ENCODE measurements at places on chromosomes 11 and 22. TPM values are rescaled to one million over a fixed set of nuclear protein-coding genes. Genes with fewer than 3 reads are reported as not detected.

DNA sequence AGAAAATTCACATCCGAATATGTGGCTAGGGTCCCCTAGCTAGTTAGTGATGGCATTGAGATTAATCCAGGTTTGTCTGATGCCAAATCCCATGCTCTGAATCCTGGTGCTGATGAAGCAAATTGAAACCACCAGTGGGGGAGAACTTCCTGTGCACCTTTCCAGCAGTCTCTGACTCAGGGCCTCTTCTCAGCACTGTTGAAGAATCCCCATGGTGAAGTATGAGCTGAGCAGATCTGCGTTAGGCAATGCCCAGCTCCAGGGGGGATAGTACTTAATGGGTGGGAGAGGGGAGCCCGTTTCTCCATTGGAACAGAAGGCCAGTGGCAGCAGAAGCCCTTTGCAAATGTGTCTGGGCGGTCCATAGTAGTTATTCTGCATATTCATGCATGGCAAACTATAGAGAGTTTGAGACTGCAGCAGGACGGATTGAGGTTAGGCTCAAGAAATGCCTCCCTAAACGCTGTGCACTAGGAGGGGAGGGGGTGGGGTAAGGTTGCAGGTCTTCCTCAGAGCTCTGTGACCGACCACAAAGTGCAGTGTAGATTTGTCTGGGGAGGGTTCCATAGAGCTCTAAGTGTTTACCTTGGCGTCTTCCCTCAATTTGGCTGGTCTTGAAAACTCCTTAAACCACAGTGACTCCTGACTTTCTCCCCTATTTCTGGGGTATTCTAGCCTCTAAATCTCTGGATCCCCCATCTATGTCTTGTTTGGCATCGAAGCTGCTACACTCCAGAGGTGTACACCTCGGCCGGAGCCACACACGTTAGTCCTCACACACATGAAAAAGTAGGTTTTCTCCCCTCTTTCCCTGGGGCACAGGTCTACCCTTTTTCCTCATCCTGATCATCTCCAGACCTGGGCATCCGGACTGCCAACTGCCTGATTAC, 4.8 kb downstream of the POU2F3 start:
- no peak overlapping the region for H3K4me3 ChIP-seq
- no peaks in the 10 kb centered on the region for H3K36me3 ChIP-seq
- no peak for DNase-seq

DNA sequence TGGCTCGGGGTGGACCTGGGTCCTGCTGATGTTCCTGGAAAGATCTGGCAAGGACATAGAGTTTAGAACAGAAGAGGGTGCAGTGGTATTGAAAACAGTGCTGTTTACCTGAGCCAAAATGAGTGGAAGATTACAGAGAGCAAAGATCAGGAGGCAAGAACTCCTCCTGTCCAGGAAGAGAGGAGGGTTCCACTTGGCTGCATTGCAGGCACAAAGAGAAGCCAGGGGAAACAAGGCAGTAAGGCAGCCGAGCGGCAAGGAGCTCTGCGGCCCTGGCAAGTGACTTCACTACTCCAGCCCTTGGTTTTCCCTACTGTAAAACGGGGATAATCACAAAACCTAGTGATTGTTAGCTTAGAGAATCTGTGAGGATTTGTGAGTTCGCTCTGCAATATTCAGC, 3.7 kb upstream of the PACSIN2 start:
- no peak for DNase-seq
- no peak overlapping the region for H3K27ac ChIP-seq
- no peak overlapping the region for H3K4me3 ChIP-seq
- H3K36me3 ChIP-seq, result no peaks in the 10 kb centered on the region

GRCh38 chr11:75665990-75666389, 2.8 kb downstream of the MAP6 start:
- no peak overlapping the region for H3K4me3 ChIP-seq
- DNase-seq, result no peak
- H3K36me3 ChIP-seq, result no peaks in the 10 kb centered on the region
- H3K27me3 ChIP-seq, result peaks cover 68% of the 10 kb centered on the region
- H3K27ac ChIP-seq, result no peak overlapping the region

GRCh38 chr11:12690663-12691062, 16.4 kb downstream of the TEAD1 start:
- H3K27ac ChIP-seq, result no peak overlapping the region
- no peak for DNase-seq
- peaks cover 93% of the 10 kb centered on the region for H3K4me1 ChIP-seq
- no peaks in the 10 kb centered on the region for H3K36me3 ChIP-seq
- peaks cover 24% of the 10 kb centered on the region for H3K27me3 ChIP-seq
- no peak overlapping the region for H3K4me3 ChIP-seq

- H3K4me1 ChIP-seq, result no peaks in the 10 kb centered on the region
- H3K27ac ChIP-seq, result no peak overlapping the region
- H3K4me3 ChIP-seq, result no peak overlapping the region
- no peaks in the 10 kb centered on the region for H3K27me3 ChIP-seq
- H3K36me3 ChIP-seq, result no peaks in the 10 kb centered on the region
Measured at GRCh38 chr11:19580646-19581045, 132.0 kb upstream of the NAV2 start.

CSNK2A3 gene
- polyA plus RNA-seq, result 0.33 TPM

MMP7 gene
- polyA plus RNA-seq, result not detected

GRCh38 chr11:69908511-69909220, 89.5 kb upstream of the FGF3 start:
- H3K4me3 ChIP-seq, result no peak overlapping the region
- H3K27ac ChIP-seq, result no peak overlapping the region
- H3K36me3 ChIP-seq, result no peaks in the 10 kb centered on the region
- DNase-seq, result no peak

PCSK7 gene
- polyA plus RNA-seq, result 12.4 TPM

DNA sequence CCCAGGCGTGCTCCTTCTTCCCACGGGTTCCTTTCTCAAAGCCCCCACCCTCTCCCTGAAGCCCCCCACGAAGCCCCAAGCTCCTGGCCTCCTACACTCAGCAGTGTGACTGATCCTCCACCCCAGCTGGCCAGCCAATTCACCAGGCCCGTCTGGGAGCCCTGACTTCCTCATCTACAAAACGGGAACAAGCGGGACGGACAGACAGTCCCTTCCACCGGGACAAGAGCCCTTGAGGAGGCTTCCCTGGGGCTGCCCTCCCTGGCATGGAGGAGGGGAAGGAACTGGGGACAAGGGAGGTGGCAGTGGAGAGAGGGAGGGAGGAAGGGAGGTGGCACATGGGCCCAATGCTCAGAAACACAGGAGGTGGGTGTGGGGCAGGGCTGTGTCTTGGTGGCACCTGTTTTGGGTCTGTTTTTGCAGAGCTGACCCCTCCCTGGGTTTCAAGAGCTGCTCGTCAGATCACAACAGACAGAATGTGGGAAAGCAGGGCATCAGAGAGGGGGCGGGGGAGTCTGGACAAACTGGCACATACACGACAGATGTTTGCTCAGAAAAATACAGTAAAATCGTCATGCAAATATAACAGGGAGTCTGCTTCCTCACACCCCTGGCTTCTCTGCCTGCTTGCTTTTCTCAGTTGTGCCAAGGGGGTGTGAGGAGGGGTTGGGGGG, 56.8 kb downstream of the ELFN2 start:
- H3K36me3 ChIP-seq, result no peaks in the 10 kb centered on the region
- H3K27ac ChIP-seq, result no peak overlapping the region
- H3K4me1 ChIP-seq, result no peaks in the 10 kb centered on the region
- no peak for DNase-seq

GRCh38 chr11:689625-690024, 5.4 kb downstream of the DEAF1 start:
- no peak overlapping the region for H3K27ac ChIP-seq
- H3K36me3 ChIP-seq, result peaks cover 4% of the 10 kb centered on the region
- peaks cover 9% of the 10 kb centered on the region for H3K4me1 ChIP-seq
- DNase-seq, result no peak
- no peak overlapping the region for H3K4me3 ChIP-seq
- H3K27me3 ChIP-seq, result no peaks in the 10 kb centered on the region

DNA sequence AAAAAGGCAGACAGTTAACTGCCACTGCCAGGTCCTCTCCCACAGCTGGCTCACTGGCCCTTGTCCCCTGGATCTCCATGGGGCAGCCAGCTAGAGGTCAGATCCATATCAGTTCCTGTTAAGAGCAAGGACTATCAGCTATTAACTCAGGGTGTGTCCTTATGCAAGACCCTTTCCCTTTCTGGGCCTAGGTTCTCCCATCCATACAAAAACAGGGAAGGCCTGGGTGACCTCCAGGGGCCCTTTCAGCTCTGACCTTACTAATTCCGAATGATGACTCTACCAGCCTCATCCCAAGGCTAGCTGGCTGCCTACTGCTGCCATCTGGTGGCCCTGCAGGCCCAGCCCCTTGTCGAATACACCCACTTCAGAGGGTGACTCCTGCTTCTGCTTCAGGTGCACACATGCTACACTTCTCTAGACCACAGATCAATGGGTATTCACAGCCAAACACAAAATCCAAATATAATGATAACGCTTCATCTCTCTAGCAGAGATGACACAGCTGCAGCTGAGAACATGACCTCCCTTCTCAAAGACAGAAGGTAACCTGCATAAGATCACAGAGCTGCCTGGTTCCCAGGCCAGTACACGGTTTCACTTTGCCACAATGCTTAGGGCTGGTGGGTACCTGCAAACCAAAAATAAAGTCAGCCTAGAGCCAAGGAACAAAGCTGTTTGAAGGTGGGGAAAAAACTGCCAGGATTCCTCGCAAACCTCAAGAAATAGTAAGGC, 34.1 kb downstream of the SERGEF start:
- no peaks in the 10 kb centered on the region for H3K27me3 ChIP-seq
- H3K36me3 ChIP-seq, result no peaks in the 10 kb centered on the region
- H3K4me1 ChIP-seq, result no peaks in the 10 kb centered on the region
- no peak overlapping the region for H3K4me3 ChIP-seq
- H3K27ac ChIP-seq, result no peak overlapping the region
- peak; percentile 83 for DNase-seq

DNA sequence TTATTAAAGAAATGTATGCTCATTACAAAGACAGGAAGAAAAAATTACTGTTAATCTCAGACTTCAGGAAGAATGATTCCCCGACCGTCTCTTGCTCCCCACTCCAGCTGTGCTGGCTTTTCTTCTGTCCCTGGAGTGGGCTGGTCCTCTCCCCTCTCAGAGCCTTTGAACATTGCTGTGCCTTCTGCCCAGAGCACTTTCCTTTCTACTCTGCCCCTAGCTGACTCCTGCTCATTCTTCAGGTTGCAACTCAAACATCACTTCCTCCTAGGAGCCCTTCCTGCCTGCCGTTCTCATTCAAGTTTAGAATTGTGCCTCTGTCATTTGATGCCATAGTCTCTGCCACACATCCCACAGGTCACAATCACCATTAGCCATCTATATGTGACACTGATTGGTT, 329.5 kb downstream of the MIAT start:
- peaks cover 20% of the 10 kb centered on the region for H3K4me1 ChIP-seq
- H3K4me3 ChIP-seq, result no peak overlapping the region
- H3K36me3 ChIP-seq, result no peaks in the 10 kb centered on the region
- DNase-seq, result no peak

DNA sequence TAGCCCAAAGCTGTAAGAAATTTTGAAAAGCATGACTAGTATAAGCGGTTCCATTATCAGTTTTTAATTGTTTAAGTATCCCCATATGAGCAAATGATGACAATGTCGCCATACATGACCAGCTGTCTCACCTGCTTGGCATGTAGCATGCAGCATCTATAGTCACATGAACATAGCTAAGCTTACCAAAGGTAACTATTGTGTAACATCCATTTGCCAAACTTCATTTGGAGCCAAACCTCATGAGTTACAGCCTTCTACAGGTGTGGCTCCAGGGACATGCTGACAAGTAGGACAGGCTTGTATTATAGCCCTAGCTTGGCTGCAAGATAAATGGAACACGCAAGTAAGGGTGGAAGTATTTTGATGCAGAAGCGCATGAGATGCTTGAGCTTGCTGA, 30.4 kb downstream of the OR10A6 start:
- no peak overlapping the region for H3K4me3 ChIP-seq
- no peaks in the 10 kb centered on the region for H3K27me3 ChIP-seq
- peaks cover 17% of the 10 kb centered on the region for H3K4me1 ChIP-seq
- no peak for DNase-seq

GRCh38 chr11:75557666-75558494, 4.2 kb upstream of the SERPINH1 start:
- DNase-seq, result no peak
- no peaks in the 10 kb centered on the region for H3K36me3 ChIP-seq
- peak overlapping the region; percentile 26 for H3K27ac ChIP-seq
- H3K4me3 ChIP-seq, result no peak overlapping the region
- H3K27me3 ChIP-seq, result no peaks in the 10 kb centered on the region

- no peaks in the 10 kb centered on the region for H3K27me3 ChIP-seq
- no peak for DNase-seq
- H3K4me3 ChIP-seq, result no peak overlapping the region
Measured at GRCh38 chr22:17712441-17712840, 61.8 kb downstream of the BID start.

- no peaks in the 10 kb centered on the region for H3K27me3 ChIP-seq
- no peak for DNase-seq
- no peak overlapping the region for H3K27ac ChIP-seq
- H3K4me3 ChIP-seq, result no peak overlapping the region
- H3K36me3 ChIP-seq, result no peaks in the 10 kb centered on the region
Measured at GRCh38 chr11:118239509-118240205, 12.5 kb downstream of the MPZL3 start.

GRCh38 chr22:41446057-41446501, 522 bp downstream of the TOB2 start:
- peaks cover 5% of the 10 kb centered on the region for H3K4me1 ChIP-seq
- peak overlapping the region; percentile 95 for H3K27ac ChIP-seq
- H3K36me3 ChIP-seq, result peaks cover 13% of the 10 kb centered on the region
- no peaks in the 10 kb centered on the region for H3K27me3 ChIP-seq
- peak; percentile 29 for DNase-seq

DNA sequence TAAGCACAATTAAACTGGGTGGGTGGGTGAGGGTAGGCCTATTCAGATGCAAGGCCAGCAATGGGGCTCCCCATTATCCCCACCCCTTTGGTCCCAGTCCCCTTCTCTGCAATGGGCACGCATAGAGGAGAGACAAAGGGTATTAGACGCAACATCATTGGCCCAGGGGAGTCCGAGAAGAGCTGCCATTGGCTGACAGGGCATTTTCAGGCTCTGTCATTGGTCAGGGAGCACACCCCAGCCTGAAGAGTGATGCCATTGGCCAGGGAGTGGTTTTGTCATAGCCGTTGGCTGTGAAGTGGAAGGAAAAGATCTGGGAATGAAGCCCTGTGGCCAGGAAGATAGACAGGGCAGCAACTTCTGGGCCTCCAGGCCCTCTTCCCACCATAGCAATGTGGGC, 2.8 kb upstream of the TRIM3 start:
- peak; percentile 33 for DNase-seq
- H3K4me1 ChIP-seq, result peaks cover 22% of the 10 kb centered on the region
- H3K4me3 ChIP-seq, result no peak overlapping the region
- no peaks in the 10 kb centered on the region for H3K27me3 ChIP-seq

DNA sequence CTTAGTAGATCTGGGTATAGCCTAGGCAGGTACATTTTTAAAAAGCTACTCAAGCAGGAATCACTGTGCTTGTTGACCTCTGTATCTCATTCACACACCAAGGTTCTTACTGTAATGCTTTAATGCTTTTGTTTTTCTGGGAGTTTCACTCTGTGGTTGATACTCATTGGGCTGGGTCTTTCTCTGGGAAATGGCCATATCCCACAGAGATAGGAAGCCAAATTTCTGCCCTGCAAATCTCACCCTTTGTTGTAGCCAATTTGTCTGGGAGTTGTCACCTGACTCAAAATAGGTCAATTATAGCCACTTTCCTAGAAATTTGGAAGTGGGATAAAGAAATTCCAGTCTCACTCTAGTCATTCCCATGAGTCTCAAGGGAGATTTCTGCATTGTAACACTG, 195.8 kb upstream of the BDNF start:
- H3K4me3 ChIP-seq, result no peak overlapping the region
- H3K4me1 ChIP-seq, result peaks cover 1% of the 10 kb centered on the region
- no peaks in the 10 kb centered on the region for H3K36me3 ChIP-seq
- DNase-seq, result no peak
- H3K27me3 ChIP-seq, result no peaks in the 10 kb centered on the region
- no peak overlapping the region for H3K27ac ChIP-seq

SYT7 gene
- polyA plus RNA-seq, result 1.6 TPM

CHORDC1 gene
- 187 TPM for polyA plus RNA-seq
